ENCODE measurements at places on chromosomes 11 and 22.

- no peak for DNase-seq
Measured at GRCh38 chr22:17981497-17981896, 42.9 kb downstream of the MICAL3 start.

- DNase-seq: peak; percentile 71
Measured at GRCh38 chr11:47991266-47991830, 11.0 kb downstream of the PTPRJ start.

DNA sequence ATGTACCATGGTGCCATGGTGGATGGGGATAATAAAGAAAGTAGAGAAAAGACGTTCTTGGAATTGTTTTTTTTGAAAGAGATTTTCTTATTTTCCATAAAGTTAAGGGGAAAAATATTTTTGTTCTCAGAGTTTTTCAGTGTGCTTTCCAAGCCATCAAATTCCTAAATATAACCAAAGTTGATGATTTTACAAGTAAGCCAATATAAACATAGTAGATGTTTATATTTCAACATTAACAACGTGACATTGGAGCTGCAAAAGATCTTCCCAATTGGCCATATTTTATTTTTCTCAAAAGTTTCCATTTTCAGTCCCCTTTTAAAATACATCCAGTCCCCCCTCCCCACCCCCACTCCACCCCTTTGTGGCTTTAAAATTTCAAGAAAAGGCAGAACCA is 80.9 kb upstream of the PICALM start:
- DNase-seq: no peak

GRCh38 chr22:30186041-30186440 is 60.5 kb downstream of the LIF start:
- DNase-seq: no peak

DNA sequence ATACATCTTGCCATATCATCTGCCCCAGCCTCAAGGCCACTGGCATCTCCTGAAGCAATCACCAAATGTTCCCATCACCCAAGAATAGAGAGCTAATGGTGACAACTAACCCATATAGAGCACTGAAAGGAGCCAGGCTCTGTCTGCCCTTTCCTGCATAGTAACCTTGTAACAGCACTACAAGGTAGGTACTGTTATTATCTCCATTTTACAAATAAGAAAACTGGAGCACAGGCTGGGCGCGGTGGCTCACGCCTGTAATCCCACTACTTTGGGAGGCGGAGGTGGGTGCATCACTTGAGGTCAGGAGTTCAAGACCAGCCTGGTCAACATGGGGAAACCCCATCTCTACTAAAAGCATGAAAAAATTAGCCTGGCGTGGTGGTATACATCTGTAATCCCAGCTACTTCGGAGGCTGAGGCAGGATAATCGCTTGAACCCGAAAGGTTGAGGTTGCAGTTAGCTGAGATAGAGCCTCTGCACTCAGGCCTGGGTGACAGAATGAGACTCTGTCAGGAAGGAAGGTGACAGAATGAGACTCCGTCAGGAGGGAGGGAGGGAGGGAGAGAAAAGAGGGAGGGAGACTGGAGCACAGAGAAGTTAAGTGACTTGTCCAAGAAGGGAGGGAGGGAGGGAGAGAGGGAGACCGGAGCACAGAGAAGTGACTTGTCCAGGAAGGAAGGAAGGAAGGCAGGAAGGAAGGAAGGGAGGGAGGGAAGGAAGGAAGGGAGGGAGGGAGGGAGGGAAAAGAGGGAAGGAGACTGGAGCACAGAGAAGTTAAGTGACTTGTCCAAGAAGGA is 2.2 kb downstream of the SLC35F2 start:
- DNase-seq: no peak

DNA sequence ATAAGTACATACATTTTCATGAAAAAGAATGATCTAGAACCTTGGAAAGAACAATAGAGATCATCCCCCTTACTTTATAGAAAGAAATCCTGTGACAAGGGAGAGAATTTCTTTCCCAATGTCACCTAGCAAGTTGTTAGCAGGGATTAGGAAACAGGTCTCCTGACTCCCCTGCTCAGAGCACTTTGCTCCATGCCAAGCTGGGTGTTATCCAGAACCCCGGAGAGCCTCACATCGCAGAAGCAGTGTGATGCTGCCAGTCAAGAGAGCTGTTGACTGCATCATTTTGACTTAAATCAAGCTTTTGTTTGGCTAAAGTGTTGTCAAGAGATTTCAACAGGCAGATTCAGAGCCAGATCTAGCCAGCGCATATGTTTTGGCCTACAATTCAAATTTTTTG is 3.6 kb upstream of the RRAS2 start:
- DNase-seq: no peak

- DNase-seq: no peak
Measured at GRCh38 chr22:26635117-26635516, 13.4 kb downstream of the CRYBA4 start.

Data from activated effector memory CD4-positive, alpha-beta T cell treated with anti-CD3 and anti-CD28 coated beads, Interleukin-2, amount 50 U/mL, for 16 hours (primary cell).